ENCODE measurements at places on chromosomes 12 and 14.

- no peak for DNase-seq
Observed at GRCh38 chr14:72432748-72433147, 461.2 kb downstream of the DPF3 start.

DNA sequence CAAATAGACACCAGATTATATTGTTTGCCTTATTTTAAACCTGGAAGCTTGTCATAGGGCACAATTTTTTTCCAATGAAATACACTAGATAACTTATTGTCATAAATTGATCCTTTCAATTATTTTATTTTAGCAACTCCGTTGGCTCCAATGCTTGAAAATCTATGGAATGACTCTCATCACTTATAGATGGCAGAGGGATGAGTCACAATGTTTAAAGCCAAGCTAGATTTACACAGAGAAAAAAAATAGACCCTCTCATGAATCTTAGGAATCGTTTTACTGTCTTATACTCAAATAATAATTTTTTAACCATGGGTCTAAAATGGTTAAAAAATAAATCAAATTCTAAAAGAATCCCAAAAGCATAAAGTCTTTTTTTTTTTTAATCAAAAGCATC is 1276.6 kb upstream of the FLRT2 start:
- no peak for DNase-seq

DNA sequence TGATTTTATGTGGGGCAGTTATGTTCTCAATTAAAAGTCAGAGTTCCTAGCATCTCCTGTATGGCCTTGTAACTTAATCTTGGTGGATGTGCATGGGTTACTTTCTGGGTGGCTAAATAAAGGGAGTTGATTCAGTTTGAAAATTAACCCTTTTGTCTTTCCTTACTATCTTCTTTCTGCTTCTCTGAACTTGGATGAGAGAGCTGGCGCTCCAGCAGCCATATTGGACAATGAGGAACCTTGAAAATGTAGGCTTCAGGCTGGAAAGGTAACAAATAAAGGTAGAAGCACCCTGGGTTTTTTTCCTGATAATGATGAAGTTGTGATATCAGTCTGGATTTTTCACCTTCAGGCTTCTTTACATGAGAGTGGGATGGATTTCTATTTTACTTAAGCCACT is 714.1 kb upstream of the TMEM132C start:
- no peak for DNase-seq

- DNase-seq = no peak
Observed at GRCh38 chr14:71583194-71583593, 349.0 kb upstream of the RGS6 start.

- no peak for DNase-seq
Observed at GRCh38 chr12:5739917-5740316, 205.1 kb downstream of the ANO2 start.

GRCh38 chr12:108400481-108400880 is 61.4 kb upstream of the CMKLR1 start:
- no peak for DNase-seq

GRCh38 chr12:115464111-115464581 is 780.2 kb upstream of the TBX3 start:
- DNase-seq = no peak

- DNase-seq = no peak
Observed at GRCh38 chr14:28704153-28704552, 62.4 kb upstream of the FOXG1 start.

DNA sequence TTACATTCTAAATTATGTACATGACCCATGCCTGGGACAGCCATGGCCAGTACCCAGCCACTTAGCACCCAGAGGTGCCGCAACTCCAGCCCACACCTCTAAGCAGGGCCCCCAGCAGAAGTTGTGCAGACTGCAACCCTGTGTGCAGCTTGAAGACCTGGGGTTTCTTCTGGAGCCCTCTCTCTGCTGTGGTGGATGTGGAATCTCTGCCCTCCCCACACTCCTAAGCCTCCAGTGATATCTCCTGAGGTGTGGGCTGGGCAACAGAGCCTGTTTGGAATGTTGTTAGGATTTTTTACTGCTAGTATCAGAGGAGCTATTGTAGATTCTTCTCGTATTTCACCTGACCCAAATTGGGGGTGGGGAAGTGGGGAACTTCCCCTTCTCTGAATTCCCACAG is 59.4 kb upstream of the TUNAR start:
- DNase-seq = no peak

DNA sequence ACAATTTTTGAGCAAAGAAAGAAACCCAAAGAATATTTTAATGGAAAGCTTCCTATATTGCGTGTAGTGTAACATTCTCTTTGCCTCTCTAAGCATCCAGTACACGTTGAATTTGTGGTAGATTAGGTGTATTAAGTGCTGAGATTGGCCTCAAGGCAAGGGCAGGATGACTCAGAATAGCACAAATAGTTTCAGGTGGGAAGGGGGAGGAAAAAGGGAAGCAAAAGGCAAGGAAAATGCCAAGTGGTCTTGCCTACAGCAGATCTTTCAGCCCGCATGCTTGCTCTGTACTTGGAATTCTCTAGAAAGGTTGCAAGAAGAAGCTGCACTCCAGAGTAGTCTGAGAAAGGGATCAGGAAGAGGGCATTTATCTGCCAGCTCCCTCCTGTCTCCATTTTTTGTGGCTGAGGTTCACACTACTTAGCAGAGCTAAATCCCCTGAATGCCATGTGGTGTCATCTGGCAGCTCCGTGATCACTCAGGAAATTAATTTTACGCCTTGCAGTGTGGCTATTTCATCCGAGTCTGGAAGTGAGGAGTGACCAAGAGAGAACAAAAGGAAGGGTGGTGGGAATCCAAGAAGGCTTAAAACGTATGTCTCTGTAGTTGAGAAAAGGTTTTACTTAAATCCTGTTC is 28.5 kb downstream of the CDKN1B start:
- no peak for DNase-seq

- no peak for DNase-seq
Observed at GRCh38 chr12:108349278-108349688, 10.2 kb upstream of the CMKLR1 start.

- no peak for DNase-seq
Observed at GRCh38 chr12:9793779-9794395, 33.2 kb upstream of the CD69 start.

DNA sequence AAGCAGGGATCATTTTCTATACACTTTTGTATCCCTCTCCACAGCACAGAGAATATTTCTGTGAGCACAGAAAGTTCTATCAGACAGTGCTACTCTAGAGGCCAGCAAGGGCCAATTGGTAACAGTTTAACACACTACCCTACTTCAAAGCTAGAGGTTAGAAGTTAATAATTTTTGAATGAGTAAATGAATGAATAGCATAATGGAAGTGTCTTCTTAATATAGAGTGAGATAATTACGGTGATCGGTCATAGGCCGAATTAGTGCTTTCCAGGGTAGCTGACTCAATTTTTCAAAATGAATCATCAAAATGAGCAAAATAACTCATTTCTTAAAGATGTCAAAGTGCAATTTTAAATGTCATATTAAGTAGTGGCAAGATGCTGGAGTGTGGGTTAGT is 67.0 kb upstream of the CCDC198 start:
- no peak for DNase-seq

- peak; percentile 57 for DNase-seq
Observed at GRCh38 chr12:65170209-65170881, 962 bp downstream of the LEMD3 start.

DNA sequence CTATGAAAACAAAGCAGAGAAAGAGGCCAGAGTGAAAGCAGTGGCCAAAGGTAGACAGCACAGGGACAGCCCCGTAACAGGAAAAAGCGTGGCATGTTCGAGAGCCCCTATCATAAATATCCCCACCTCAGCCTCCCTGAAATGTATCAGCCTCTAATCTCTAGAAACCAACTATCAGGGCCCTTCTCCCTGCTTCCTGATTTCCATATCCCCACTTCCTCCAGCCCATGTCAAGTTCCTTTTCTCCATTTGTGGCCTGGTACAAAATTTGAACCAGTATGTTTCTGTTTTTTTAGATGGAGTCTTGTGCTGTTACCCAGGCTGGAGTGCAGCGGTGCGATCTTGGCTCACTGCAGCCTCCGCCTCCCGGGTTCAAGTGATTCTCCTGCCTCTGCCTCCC is 16.9 kb downstream of the DEPDC4 start:
- DNase-seq = no peak

DNA sequence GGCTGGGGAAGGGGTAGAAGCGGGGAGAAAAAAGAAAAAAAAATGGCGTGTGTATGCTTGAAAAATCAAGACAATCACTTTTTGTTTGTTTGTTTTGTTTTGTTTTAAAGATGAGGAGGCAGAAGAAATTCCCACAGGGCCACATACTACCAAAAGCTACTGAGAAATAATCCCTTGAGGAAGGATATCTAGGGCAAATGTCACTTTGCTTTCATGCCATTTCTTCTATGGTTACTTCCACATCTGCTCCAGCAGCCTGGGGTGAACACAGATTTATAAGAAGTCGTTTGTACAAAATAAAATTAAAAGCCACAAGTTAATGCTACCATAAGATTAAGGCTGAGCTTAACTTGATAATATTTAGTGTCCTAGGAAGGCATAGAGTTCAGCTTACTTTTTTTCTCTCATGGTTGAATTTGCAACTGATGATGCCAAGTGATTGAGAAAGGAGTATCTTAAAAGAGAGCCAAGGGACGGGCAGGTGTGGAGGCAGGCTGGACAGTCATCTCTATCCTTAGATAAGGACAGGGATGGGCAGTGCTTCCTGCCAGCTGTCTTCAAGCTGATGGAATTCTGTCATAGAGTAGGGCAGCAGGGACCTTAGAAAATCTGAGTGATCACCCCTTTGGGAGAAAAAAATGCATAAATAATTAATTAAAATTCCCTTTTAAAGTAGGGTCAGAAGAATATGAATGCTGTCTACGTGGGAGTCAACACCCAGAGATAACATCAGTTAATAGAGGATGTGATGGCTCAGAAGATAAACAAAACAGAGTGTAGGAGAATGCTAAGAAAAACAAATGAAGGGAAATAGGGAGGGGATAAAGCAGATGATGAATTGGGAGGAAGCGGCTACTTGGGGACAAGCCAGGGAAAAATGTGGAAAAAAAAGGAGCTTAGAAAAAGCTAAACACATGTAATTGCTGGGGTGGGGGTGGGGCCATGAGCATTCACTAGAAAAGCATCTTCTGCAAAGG is 57.1 kb downstream of the DYRK2 start:
- DNase-seq = no peak
